ENCODE measurements at places on chromosomes 5 and 9.

- no peak for DNase-seq
These were observed 43.6 kb downstream of the NR3C1 start for GRCh38 chr5:143359869-143360268.

DNA sequence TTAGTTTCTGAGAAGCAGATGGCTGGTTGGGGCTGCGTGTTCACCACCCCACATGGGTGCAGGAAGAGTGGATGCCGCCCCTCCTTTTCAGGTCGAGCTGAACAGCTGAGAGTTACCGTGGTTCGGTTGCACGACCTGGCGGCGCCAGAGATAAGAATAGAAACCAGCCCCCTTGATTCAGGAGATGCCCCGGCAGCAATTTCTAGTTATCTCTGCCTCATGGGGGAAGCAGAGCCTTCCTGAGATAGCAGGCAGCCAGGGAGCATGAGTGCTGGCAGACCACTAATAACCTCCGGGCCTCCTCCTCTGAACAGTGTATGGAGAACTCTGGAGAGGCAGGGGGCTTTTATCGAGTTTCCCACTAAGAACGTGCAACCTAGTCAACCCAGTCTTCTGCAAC lies 177.8 kb downstream of the NSG2 start:
- no peak for DNase-seq

- DNase-seq = no peak
These were observed 301.7 kb downstream of the MRPS30 start for GRCh38 chr5:45110399-45110798.

DNA sequence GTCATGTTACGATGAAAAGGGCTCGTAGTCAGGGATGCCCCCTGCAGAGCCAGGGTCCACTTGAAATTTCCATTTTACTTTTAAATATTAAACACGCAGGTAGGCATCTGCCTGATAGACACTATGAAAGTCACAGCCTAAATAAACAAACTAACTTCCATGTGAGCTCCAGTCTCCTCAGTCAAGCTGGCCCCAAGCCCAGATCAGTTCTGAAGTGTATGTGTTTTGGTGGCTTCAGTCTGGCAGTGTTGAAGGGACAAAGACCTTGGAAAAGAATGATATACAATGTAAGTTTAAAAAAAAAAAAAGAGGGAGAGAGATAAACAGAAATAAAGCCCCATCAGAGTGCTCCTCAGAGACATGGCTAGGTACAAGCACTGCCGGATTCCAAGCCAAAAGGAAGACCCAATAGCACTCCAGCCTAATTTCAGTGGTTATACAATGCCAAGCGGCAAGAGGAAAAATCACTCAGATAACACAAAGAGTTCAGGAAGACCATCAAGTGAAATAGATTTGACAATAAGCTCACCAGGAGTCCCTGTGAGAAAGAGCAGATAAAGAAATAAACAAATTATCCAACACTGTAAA lies 181.0 kb downstream of the BNC2 start:
- DNase-seq = no peak

DNA sequence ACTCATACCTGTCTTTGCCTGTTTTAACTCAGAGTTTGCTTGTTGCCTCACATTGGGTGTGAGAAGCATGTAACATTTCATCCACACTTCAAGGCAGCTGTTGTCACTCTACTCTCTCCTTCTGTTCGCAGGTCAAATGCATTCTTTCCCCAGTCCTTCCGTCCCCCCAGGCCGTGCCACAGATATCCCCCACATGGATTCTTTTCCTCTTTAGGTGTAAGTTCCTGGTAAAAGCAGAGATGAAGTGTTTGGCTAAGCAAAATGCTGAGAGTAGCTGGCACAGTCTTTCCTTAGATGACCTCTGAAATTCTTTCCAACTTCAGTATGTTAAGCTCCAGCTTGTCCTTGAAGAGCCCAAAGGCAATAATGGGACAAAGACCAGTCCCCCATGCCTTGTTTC lies 328.2 kb downstream of the SLIT3 start:
- DNase-seq = no peak

DNA sequence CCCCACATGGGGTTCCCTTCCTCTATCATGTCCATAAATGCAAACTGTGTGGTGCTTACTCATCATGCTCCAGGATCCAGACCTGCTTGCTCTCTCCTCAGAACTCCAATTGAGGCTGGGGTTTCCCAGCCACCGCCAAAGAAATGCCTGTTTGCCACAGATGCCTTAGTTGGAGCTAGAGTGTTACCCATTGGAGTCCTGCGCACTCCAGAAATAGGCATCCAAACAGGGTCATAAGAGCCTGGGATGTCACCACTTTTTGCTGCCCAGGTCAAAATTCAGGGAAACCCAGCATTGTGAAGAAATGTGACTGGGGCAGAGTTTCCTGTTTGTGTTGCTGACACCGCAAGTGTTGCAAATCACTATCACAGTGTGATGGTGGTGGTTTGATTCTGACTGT lies 60.7 kb upstream of the SPDL1 start:
- DNase-seq = no peak

GRCh38 chr5:10594591-10595210 lies 30.8 kb downstream of the ANKRD33B start:
- no peak for DNase-seq

DNA sequence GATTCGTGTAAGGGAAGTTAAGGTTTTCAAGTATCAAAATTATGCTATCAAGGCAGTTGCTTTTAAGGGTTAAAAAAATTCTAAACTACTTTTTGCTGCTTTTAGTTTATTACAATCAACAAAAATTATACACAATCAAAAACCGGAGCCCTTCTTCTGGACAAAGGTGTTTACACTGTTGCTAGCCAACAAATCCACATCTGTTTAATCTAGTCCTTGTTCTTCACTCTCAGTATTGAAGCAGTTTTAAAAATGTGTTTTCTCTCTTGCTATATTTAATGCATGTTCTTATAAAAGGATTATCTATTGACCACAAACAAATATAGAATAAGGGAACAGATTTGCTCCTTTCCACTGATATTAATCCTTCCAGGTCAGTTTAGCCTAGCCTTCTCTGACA lies 2.5 kb downstream of the FEM1C start:
- DNase-seq = no peak

DNA sequence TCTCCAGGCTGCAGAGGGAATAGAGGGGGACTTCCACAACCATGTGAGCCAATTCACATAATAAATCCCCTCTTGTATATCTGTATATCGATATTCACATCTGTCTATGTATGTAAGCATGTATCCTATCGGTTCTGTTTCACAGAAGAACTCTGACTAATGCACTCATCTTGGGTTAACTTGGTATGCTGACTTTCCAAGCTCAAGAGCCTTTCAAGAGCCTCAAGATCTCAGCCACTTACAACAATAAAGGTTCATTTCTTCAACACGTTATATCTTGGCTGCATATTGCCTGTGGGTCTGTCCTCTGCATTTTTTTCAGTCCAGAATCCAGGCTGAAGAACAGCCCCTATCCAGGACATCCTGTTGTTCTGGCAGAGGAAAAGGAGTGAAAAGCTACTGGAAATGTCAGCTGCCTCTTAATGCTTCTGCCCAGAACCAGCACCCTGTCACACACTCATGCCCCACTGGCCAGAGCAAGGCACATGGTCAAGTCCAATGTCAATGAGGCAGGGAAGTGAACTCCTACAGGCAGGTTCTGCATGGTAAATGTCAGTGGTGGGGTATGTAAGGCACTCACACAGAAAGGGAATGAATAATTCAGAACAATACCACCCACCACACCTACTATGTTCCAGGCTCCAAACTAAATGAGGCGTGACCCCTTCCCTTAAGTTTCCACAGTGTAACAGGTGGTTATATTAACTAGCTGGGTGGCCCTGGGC lies 91.6 kb upstream of the ICE1 start:
- no peak for DNase-seq

Data from right renal pelvis (tissue), 4 donors.